ENCODE measurements at places on chromosomes 11 and 22. TPM values are rescaled to one million over a fixed set of nuclear protein-coding genes. Genes with fewer than 3 reads are reported as not detected.
A peak's percentile ranks its signal among the peaks of the same experiment; 100 is the strongest.

GRCh38 chr22:29216873-29217666, 11.4 kb downstream of the EMID1 start:
- DNase-seq: no peak

The MAPK8IP2 gene
- 0.33 TPM for total RNA-seq

GRCh38 chr22:20486229-20486628, 9.4 kb downstream of the KLHL22 start:
- no peak for DNase-seq

GRCh38 chr11:3983101-3983500, 111.5 kb upstream of the RRM1 start:
- DNase-seq: no peak

- DNase-seq: no peak
These were observed 19.4 kb upstream of the TMA7B start for GRCh38 chr22:39940757-39941305.

The RAB36 gene
- 0.47 TPM for total RNA-seq

The KDM4E gene
- not detected for total RNA-seq

The UPK2 gene
- total RNA-seq: not detected

- DNase-seq: no peak
These were observed 12.9 kb upstream of the MUC6 start for GRCh38 chr11:1049431-1049891.

- peak; percentile 34 for DNase-seq
These were observed 82.3 kb upstream of the EED start for GRCh38 chr11:86162239-86162638.

DNA sequence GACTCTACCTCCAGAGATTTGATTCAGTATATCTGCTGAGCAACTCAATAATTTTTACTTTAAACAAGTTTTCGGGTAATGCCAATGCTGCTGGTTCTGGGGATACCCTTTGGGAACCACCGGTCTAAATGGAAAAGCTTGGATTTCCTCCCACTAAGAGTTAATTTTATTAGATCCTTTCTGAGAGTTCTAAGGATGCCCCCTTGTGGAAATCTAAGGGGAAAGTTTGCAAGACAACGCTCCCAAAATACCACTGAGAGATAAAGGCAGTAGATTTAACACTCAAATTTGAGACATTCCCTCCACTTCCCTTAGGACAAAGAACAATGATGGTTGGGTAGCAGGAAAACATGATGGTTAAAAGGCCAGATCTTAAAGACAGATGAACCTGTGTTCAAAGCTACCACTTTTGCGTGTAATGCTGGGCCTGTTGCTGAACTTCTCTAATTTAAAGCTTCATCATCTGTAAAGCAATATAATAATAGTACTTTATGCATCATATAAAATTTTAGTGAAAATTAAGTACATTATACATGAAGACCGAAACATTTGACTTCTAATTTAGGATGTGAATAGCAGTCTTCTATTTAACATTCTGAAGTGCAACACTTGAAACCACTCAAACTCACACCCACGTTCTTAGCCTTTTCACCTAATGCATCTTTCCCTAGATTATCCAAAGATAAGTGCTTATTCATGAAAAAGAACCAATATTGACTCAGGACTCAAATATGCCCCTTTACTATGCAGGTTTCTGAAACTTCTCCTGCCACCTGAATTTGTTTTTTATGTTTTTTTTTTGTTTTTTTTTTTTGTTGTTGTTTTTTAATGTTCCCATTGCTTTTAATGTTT, 110.1 kb upstream of the LUZP2 start:
- DNase-seq: no peak

- no peak for DNase-seq
These were observed 600.6 kb upstream of the FAT3 start for GRCh38 chr11:91624021-91624420.

GRCh38 chr22:37470087-37470445, 16.1 kb downstream of the MFNG start:
- DNase-seq: no peak

DNA sequence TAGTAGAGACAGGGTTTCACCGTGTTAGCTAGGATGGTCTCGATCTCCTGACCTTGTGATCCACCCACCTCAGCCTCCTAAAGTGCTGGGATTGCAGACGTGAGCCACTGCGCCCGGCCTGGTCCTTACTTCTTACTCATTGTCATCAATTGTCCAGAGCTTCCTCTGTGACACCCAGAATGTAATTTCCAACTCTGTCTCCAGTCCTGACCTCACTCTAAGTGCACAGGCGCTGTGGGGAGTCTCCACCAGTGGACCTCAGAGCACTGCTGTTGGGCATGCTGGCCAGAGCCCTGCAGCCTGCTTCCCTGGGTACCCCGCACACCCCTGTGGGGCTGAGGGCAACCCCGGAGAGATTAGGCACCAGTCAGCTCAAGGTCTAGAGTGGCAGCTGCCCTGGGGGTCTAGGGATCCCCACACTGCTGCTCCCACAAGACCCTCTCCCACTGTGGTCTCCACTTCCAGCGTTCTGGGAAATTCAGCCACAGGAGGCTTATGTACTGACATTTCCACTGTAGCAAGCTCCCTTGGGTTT, 1140.3 kb downstream of the TBC1D22A start:
- no peak for DNase-seq

The PLAAT2 gene
- not detected for total RNA-seq

GRCh38 chr11:64225608-64226506, at the start of the genes NUDT22 and TRPT1:
Gene NUDT22 (plus strand): TSS chr11:64226274. CDS start chr11:64226653, 379 bp downstream.
Gene TRPT1 (minus strand): TSS chr11:64226186. CDS start chr11:64225860, 326 bp downstream.
- DNase-seq: peak; percentile 93

GRCh38 chr11:73999581-74000306, 9.1 kb downstream of the UCP3 start:
- DNase-seq: no peak

DNA sequence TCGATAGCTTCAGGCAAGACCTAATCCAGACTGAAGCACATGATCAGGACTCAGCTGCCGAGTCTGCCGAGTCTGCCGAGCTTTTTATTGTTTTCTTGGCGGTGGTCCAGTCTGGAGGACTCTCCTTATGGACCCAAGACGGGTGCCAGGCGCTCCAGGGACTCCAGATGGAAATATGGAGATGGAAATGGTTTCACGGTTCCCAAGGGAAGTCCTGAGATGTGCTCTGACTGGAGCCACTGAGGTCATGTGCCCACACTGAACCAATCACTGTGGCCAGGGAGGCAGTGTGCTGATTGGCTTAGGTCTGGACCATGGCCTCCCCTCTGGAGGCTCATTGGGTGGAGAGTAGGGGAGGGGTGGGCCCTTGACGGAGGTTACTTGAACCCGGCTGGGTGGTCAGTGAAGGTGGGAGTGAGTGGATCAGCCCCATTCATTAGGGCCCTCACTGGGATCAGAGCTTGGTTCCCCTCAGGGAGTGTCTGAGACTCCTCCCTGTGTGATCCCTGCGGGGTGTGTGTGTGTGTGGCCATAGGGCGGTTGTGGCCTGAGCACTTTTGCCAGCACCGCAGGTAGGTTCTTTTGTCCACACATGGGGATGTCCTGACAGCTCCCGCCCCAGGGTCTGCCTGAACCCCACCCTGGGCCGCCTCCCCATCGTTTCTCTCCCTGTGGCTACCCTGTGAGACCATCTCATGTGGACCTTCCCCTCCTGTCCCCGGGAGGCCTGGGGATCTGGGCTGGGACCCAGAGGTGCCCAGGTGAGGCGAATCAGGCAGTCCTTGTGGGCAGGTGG, 14.0 kb downstream of the RPS6KA4 start:
- no peak for DNase-seq

The LARGE1 gene
- total RNA-seq: 117 TPM

- no peak for DNase-seq
These were observed 12.8 kb upstream of the PHF21A start for GRCh38 chr11:46134061-46134460.

DNA sequence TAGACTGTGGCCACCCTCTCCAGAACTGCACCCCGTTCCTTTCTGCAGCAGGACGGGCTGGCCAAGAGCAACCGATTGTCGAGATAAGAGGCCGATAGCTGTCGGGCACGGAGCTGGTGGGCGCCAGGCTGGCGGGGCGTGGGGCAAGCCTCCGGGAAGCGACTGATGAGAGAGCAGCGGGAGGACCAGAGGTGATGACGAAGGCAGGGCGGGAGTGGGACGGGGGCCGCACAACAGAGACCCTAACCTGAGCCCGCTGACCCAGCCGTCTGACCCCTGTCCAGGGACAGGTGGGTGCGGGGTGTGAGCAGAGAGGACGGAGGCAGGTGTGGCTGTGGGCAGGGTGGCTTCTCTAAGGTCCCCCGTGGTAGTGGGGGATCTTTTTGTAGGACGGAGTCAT, 7.3 kb upstream of the BRSK2 start:
- DNase-seq: no peak
